Frontal cortex (tissue), 4 donors: ENCODE measurements at places on chromosomes 1 and 21.

DNA sequence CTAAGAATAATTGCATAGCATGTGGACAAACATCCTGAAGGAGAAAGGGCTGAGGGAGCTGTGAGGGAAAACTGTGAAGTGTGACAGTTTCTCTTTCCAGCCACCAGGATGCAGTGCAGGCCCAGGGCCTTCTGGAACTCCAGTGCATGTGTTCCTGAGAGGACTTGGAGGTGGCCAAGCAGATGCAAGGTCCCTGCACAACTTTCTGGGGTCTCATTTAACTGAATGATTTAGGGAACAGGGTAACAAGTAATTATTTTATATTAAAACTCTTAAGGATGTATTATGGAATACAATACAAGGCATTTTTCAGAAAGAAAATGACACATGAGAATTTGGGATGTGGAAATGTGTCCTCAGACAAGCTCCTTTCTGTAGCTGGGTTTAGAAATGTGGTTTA lies 61.2 kb upstream of the MCOLN3 start:
- DNase-seq = peak; percentile 46

- DNase-seq = no peak
Measured at GRCh38 chr1:119504831-119505230, 2.2 kb upstream of the HSD3B1 start.

DNA sequence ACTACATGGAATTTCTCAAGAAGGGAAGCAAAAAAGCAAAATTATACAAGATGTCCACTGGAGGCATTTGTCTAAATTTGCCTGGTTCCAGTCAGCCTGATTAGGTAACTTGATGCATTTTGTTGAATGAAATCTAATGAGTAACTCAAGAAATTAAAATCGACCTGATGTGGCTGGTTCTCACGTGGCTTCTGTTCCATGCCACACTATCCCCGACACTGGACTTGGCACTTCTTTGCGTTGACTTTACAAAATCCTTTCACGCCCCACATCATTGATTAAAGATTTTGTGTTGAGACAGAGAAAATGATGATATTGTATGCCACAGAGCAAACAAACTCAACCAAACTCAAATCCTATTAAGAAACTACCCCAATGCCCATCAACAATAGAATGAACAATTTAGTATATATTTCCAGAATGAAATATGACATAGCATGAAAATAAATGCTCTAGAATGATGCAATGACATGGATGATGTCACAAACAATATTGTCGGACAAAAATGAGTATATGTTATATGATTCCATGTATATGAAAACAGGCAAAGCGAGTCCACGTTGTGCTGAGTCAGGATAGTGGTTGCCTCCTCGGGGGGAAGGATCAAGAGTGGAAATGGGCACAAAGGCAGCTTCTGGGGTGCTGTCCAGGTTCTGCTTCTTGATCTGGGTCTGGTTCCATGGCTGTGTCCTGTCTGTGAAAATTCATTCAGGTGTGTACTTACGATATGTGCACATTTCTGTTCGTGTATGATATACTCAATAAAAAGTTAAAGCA lies 12.9 kb upstream of the HMGCS2 start:
- DNase-seq = no peak

- no peak for DNase-seq
Measured at GRCh38 chr1:211339631-211340041, 13.0 kb downstream of the TRAF5 start.

DNA sequence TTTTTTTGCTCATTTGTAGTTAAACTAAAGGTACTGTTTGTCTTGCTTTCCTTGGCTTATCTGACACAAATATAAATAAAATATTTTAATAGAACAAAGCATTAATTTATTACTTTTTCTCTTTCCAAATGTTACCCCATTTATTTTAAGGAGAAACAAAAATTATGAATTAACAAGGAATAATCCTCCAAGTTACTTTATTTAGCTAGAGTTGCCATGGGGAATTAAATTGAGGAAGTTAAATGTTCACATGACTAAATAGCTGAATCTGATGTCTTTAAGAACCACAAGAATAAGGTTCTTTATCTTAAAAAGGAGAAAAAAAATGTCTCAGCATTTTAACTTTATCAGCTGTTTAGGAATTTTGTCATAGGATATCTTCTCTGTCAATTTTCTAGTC lies 12.3 kb downstream of the ATG4C start:
- no peak for DNase-seq

DNA sequence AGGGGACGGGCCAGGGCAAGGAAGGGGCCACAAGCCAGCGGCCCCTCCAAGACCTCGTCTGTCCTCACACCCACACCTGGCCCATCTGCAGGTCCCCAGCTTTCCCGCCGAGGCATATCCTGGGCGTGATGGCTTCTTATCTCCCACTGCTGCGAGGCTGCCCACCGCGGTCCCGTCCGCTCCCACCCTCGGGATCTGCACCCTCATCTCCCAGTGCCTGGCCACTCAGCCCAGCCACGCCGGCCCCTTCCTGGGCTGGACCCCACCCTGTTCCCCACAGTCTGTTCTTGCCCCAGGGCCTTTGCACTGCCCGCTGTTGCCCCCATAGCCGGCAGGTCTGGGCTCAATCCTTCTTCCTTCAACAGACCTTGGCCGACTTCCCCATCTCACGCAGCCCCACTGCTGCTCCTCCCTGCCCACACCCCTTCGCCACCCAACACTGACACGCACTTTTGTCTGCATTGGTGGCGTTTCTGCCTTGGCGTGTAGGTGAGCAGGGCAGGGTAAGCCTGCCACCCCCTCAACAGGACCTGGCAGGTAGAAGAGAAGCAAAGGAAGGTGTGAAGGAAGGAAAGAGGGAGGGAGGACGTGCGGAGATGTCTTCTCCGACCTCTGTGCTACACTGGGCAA lies 4.4 kb upstream of the TTC34 start:
- no peak for DNase-seq

DNA sequence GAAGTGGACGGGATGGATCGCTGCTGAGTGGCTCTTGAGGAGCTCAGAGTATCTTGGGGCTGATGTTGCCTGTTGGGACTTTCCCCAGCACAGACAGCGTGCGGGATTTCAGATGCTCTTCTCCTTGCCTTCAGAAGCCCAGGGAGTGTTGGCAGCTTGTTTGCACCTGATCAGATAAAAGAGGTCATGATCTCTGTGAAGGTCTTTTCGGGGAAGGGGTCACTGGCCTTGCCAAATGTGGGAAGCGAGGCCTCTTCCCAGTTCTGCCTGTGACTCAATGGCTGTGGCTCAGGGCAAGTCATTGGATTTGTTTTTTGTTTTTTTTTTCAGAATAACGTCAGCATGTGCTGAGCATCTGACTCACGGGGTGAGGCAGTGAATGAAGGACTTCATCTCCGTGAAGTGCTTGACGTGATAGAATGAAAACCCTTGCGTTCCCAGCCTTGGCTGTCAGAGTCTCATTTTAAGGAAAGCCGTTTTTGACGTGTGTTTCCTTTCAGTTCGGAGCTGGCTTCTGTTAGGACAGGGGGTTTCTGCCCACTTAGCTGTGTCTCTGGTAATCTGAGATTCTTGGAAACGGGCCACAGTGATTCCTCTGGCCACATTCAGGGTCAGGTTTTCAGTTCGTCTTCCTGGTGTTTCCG lies 46.7 kb downstream of the GALNT2 start:
- DNase-seq = no peak

- no peak for DNase-seq
Measured at GRCh38 chr1:26557008-26557407, 27.4 kb downstream of the RPS6KA1 start.

GRCh38 chr1:222370913-222371675 lies 176.8 kb downstream of the HHIPL2 start:
- DNase-seq = no peak

DNA sequence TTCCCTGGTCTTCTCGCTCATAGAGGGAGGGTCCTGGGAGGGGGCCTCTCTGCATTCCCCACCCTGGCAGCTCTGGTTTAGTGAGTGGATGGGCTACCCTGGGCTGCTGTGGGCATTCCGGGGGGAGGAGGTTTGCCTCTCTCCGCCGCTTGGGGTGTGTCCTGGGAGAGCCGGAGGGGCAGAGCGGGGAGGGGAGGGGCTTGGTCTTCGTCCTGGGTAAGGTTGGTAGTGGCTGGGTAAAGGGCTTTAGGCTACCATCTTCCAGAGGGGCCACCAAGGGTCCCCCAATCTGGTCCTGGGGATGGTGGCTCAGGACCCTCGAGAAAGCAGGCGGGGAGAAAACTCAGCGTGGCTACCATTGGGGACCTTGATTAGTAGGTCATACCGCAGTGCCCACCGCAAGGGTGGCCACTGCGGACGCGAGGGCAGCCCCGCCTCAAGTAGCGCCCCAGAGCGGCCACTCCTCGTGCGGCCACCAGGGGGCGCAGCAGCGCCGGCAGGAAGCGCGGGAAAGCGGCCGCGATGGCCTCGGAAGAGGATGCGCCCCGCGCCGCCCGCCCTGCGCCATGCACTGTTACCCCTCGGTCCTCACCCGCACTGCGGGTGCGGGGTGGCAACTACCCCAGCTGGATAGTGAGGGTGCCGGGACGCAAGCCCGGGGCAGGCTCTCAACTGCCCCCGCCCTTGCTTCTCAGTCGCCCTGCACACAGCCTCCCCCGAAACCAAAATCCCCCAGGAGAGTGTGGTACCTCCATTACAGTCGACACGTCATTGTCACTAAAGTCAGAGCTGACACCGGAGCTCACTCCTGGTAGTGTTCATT lies 44.1 kb upstream of the SLC25A33 start:
- peak; percentile 77 for DNase-seq

DNA sequence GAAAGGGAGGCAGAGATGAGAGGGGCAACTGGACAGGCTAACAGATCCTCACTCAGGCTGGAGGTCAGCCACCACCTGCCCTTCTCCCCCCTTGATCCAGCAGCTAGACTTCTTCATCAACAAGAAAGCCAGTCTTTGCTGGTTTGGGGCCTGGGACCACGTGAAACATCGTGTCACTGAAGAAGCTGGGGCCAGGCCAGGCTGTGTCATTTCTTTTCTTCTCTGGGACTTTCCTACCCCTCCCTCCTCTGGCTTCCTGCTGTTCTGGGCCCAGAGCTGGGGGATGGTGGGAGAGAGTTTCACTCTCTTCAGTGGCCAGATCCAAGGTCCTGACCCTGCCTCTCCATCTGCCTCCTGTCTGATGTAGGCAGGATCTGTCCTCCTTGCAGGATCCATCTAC lies 18.1 kb upstream of the SLC26A9 start:
- DNase-seq = peak; percentile 39

GRCh38 chr1:9238550-9238949 lies 4.0 kb downstream of the H6PD start:
- DNase-seq = no peak

GRCh38 chr1:44233593-44233992 lies 20.3 kb downstream of the DMAP1 start:
- no peak for DNase-seq

DNA sequence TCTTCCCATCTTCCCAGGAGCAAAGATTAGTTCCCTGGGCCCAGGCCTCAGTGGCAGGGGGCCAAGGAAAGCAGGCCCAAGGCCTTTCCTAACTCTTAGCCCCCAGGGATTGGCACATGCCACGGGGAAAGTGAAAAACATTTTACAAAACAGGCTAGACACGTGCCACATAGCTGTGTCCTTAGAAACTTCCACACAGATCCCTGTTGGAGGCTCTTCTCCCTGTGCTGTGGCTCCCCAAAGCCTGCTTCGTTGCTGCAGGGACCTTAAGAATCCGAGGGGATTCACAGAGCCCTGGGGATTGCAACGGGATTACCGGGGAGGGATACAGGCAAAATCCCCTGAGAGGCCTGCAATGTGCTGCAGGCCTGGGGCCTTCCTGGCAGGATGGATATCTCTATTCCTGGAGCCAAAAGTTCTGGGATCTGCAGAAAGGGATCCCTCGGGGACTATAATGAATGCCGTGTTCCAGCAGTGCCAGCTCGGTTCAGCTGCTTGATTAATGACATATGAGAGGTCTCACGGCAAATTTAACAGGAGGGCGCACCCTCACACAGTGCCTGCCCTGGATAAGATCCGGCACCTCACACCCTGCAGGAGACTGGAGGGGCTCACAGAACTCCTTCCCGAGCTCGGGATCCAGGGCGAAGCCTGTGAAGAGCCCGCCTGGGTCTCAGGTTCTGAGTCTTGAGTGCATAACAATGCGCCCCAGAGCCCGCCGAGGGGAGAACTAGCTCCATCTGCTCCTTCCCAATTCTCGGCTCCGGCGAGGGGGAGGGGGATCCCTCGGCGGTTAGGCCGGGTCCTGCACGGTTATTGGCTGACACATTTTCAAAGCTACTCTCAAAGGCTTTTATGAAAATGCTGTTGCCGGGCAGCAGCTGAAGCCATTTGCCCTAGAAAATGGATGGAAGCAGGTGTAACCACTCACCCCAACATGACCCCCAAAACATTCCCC lies 15.3 kb upstream of the RGS8 start:
- no peak for DNase-seq

DNA sequence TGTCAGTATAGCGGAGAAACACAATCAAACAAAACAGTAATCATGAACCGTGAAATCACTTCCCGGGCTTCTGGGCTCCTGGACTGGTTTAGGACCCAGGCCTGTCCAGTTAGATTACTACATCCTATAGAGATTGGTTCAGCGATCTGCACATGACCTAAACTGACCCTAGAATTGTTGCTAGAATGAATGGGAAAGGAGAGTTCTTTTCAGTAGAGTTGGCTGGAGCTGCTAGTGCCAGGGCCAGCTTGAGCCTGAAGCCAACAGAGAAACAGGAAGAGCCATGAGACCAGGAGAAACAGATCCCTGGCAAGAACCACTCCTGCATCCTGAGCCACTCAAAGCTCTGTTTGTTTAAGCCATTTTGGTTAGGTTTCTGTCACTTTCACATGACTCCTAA lies 474.3 kb upstream of the C1orf87 start:
- DNase-seq = peak; percentile 2

DNA sequence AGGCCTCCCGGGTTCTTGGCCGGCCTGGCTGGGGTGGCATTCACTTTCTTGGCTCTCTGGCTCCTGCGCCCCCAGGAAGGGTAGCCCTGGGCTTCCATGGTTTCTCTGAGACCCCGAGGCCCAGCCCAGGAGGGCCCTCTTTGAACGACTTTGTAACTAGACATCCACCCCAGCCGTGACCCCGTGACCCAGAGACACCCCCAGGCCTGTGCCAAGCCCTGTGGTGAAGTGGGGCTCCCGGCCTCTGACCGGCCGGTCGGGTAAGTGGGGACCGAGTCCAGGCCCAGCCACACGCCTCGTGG lies 64.0 kb downstream of the COL18A1 start:
- no peak for DNase-seq

DNA sequence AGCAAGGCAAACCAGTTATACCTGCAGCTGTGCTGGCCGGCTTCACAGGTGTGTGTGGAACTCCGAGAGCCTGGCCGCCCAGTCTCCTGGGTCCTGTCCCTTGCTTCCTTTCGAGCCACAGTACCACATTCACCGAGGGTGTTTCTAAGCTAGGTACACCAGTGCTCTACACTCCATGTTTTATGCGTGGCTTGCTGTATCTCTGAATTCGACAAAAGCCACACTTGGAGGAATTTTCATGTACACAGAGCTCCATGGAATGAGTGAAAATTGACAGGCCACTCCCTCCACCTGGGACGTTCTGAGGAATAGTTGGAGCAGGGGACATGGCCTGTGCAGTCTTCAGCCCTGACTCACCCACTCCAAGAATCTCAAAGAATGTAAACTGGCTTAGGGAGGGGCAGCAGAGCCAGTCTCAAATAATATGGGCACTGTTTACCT lies 14.0 kb downstream of the ETS2 start:
- no peak for DNase-seq

DNA sequence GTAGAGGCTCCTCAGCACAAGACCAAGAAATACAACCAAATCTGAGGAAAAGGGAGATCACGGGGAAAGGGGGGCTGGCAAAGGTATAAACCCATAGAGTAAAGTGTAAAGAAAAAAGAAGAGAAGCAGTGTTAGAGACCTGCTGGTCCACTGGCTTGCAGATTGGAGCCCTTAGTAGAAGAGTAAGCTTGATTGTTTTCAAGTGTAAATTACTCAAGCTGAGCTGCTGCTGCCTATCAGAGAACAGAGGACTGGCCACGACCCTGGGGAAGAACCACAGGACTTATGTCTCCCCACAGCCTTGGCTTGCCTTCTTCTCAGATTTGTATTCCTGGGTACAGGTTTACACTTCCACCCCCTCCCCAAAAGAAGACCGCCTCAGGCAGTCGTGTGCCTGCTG lies 294.2 kb downstream of the LMX1A start:
- DNase-seq = no peak
